Motor neuron (in vitro differentiated cells): ENCODE measurements at places on chromosomes 6 and 20.

DNA sequence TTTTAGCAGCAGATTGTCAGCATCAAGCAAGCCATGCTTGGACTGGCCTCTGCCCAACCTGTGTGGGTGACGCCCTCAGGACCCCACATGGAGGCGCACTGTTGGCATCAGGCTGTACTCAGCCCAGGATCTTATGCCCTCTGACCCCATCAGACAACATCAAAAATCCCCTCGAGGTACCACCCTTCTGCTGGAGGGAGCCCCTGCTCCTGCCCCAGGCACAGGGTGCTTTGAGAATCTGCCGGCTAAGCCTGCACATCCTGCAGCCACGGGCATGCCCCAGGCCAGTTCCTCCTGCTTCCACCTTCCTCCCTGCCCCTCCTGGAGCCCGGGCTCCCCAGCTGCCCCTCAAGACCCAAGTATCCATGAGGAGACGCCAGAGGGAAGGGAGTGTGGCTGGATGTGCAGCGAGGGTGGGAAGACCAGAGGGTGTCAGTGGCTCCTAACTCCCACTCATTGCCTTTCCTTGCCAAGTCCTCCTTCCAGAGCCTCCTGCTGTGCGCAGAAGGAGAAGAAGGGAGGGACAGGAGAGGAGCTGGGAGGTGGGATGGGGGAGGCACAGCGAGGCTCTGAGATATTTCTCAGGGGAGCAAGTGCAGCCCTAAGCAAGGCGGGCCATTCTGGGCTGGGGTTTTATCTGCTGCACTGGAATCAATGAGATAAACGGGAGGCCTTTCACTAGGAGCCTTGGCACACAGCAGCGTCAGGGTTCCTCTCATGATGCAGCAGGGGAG is 77.4 kb upstream of the CST7 start:
- ATAC-seq: no peak

DNA sequence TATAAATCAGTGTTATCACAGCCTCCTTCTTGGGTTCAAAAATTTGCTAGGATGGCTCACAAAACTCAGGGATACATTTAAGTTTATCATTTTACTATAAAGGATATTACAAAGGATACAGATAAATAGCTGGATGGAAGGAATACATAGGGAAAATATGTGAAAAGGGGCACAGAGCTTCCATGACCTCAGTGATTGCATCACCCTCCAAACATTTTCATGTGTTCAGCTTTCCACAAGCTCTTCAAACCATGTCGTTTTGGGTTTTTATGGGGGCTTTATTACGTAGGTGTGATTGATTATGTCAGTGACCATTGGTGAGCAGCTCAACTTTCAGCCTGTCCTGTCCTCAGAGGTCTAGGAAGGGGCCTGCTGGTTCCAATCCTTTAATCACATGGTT is 68.0 kb downstream of the CYB5R4 start:
- ATAC-seq: no peak

DNA sequence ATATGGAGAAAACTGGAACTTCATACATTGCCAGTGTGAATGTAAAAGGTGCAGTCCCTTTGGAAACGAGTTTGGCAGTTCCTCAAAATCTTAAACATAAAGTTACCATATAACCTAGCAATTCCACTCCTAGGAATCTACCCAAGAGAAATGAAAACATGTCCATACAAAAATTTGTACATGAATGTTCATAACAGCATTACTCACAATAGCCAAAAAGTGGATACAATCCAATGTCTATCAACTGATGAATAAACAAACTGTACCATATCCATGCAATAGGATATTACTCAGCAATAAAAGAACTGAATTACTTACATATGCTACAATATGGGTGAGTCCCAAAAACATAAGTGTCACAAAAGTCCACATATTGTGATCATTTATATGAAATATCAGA is 48.7 kb upstream of the ERVFRD-1 start:
- ATAC-seq: no peak

- peak; percentile 92 for ATAC-seq
Observed at GRCh38 chr20:51366155-51366886, 176.2 kb downstream of the NFATC2 start.

DNA sequence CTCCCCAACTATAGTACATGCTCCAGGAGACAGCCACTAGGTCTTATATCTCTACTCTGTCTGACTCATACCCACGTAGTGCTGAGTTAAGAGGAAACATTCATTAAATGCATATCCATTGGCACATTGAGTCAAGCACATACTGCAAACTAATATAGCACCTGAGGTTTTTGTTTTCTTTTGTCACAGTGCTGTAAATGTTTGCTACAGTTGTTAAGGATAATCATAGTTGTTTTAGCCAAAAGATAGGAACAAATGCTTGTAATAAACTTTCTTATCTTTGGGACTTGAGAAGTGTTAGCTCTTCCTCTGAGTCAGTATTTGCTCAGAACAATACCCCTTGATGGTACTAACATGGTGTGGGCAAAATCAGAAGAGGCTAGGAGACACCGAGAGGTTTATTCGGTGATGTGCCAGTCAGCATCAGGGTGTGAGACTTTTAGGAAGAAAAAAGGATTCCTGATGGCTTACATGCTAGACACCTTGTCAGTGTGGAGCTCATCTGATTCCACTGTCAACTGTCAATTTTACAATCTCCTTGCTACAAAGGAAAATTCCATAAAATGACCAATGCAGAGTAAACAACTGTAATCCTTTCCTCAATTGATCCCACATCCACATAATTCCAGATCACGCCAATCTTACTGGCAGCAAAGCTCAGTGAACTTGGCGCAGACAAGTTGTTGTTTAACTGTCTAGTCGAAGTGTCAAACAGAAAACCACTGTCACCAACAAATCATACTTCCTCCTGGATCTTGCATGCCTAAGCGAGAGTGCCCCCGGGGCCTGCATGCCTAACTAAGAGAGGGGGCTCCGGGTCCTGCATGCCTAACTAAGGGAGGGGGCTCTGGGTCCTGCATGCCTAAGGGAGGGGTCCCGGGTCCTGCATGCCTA is 36.1 kb downstream of the ELOVL2 start:
- ATAC-seq: no peak

- ATAC-seq: no peak
Observed at GRCh38 chr6:71309656-71310055, 21.0 kb downstream of the OGFRL1 start.

DNA sequence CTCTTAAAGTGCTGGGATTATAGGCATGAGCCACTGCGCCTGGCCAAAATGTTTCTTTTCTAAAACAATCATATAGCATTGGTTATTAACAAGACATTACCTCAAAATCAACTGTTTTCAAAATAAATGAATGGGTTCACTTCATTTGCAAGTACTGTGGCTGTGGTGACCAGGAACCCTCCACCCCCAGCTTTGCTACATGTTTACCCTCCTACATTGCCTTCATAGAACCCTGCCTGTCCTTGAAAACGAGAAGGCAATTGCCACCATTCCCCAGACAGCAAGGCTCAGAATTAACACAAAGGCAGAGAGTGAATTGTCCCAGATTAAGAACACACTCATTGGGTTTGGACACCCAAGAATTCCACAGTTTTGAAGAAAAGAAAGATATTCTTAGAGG is 116.6 kb upstream of the LGSN start:
- no peak for ATAC-seq
